Transverse colon (tissue), 4 donors: ENCODE measurements at places on chromosomes 16 and 17. TPM values are rescaled to one million over a fixed set of nuclear protein-coding genes. Genes with fewer than 3 reads are reported as not detected.

The GCGR gene
- not detected for total RNA-seq

GRCh38 chr17:38597375-38597774, 8.4 kb downstream of the SRCIN1 start:
- no peak overlapping the region for H3K27ac ChIP-seq
- H3K27me3 ChIP-seq = peaks cover 25% of the 10 kb centered on the region
- peaks cover 15% of the 10 kb centered on the region for H3K4me1 ChIP-seq
- no peak overlapping the region for H3K4me3 ChIP-seq
- H3K36me3 ChIP-seq = no peaks in the 10 kb centered on the region

The CDR2L gene
- 5.1 TPM for total RNA-seq

GRCh38 chr17:51428668-51429495, 168.5 kb downstream of the UTP18 start:
- no peaks in the 10 kb centered on the region for H3K4me1 ChIP-seq
- H3K4me3 ChIP-seq = no peak overlapping the region
- no peaks in the 10 kb centered on the region for H3K36me3 ChIP-seq

GRCh38 chr17:29368926-29369325, 21.2 kb upstream of the TAOK1 start:
- no peak overlapping the region for H3K27ac ChIP-seq
- H3K4me3 ChIP-seq = no peak overlapping the region
- no peaks in the 10 kb centered on the region for H3K27me3 ChIP-seq
- DNase-seq = no peak

GRCh38 chr17:66548158-66548557, 245.7 kb downstream of the PRKCA start:
- H3K36me3 ChIP-seq = no peaks in the 10 kb centered on the region
- DNase-seq = no peak
- H3K27me3 ChIP-seq = no peaks in the 10 kb centered on the region
- H3K4me1 ChIP-seq = peaks cover 18% of the 10 kb centered on the region
- H3K27ac ChIP-seq = peak overlapping the region; percentile 49
- no peak overlapping the region for H3K4me3 ChIP-seq

DNA sequence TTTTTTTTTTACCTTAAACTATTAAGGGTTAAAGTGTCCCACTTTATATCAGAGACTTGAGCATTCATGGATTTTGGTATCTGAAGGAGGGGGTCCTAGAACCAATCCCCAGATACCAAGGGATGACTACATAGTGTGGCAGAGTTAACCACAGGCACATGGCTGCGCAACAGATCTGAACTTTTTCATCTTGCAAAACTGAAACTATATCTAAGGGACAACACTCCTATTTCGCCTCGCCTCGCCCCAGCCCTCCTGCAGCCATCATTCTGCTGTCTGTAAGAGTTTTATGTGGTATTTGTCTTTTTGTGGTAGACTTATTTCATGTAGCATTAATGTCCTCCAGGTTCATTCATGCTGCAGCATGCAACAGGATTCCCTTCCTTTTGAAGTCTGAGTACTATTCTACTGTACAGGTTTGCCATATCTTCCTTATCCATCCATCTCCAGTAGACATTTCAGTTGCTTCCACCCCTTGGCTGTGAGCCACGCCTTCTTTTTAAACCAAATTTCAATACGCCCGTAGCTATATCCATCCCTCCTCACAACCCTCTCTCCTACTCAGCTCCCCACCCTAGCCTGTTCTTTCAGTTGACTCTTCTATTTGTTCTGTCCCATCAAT, 53.2 kb downstream of the AMFR start:
- H3K4me3 ChIP-seq = no peak overlapping the region
- H3K4me1 ChIP-seq = peaks cover 5% of the 10 kb centered on the region
- H3K36me3 ChIP-seq = no peaks in the 10 kb centered on the region
- H3K27me3 ChIP-seq = no peaks in the 10 kb centered on the region
- no peak for DNase-seq

DNA sequence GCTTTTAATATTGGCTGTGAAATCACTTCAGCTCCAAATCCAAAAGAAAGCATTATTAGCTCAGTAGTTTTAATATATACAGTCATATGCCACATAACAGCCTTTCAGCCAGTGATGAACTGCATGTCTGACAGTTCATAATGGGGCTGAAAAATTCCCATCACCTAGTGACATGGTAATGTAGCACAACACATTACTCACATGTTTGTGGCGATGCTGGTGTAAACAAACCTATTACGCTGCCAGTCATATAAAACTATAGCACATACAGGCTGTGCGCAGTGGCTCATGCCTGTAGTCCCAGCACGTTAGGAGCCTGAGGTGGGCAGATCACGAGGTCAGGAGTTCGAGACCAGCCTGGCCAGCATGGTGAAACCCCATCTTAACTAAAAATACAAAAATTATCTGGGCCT, 92.2 kb downstream of the TUBD1 start:
- DNase-seq = no peak
- no peaks in the 10 kb centered on the region for H3K36me3 ChIP-seq
- H3K4me1 ChIP-seq = no peaks in the 10 kb centered on the region

The AGRP gene
- total RNA-seq = not detected

- no peak overlapping the region for H3K27ac ChIP-seq
- H3K36me3 ChIP-seq = no peaks in the 10 kb centered on the region
- H3K4me3 ChIP-seq = no peak overlapping the region
- DNase-seq = peak; percentile 70
- peaks cover 20% of the 10 kb centered on the region for H3K4me1 ChIP-seq
- no peaks in the 10 kb centered on the region for H3K27me3 ChIP-seq
Measured at GRCh38 chr17:82019690-82020571, 2.7 kb downstream of the CENPX start.

GRCh38 chr16:58793366-58793765, 59.2 kb upstream of the GOT2 start:
- no peaks in the 10 kb centered on the region for H3K27me3 ChIP-seq
- H3K27ac ChIP-seq = no peak overlapping the region
- no peaks in the 10 kb centered on the region for H3K4me1 ChIP-seq

The ALOXE3 gene
- 0.79 TPM for total RNA-seq

DNA sequence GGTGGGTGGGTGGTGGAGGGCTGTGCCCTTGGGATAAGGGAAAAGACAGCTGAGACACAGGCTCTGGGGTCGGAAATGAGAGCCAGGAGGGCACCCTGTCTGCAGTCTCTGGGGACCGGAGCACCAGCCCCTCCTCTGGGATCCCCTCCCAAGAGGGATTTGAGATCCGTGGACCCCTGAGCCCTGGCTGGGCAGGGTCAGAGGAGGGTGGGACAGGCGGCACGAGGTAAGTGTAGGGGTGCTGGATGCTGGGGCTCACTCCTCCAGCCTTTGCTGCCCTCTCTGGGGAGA, 425 bp downstream of the SGSH start:
- no peaks in the 10 kb centered on the region for H3K36me3 ChIP-seq
- peak overlapping the region; percentile 82 for H3K4me3 ChIP-seq
- no peaks in the 10 kb centered on the region for H3K27me3 ChIP-seq
- peaks cover 27% of the 10 kb centered on the region for H3K4me1 ChIP-seq

The MYH11 gene
- 1,419 TPM for total RNA-seq

The TMEM220 gene
- total RNA-seq = 2.4 TPM

- H3K36me3 ChIP-seq = no peaks in the 10 kb centered on the region
- DNase-seq = no peak
- peaks cover 41% of the 10 kb centered on the region for H3K27me3 ChIP-seq
- H3K4me1 ChIP-seq = peaks cover 31% of the 10 kb centered on the region
- H3K27ac ChIP-seq = no peak overlapping the region
Measured at GRCh38 chr17:64783031-64783461, 120.9 kb upstream of the SMURF2 start.

The HAS3 gene
- total RNA-seq = 0.20 TPM

The ARHGAP44 gene
- 55.7 TPM for total RNA-seq

The SP6 gene
- total RNA-seq = 0.40 TPM

The SIRT7 gene
- total RNA-seq = 76.5 TPM

- peak overlapping the region; percentile 89 for H3K27ac ChIP-seq
- H3K4me1 ChIP-seq = peaks cover 58% of the 10 kb centered on the region
- H3K4me3 ChIP-seq = peak overlapping the region; percentile 69
- H3K27me3 ChIP-seq = no peaks in the 10 kb centered on the region
- H3K36me3 ChIP-seq = no peaks in the 10 kb centered on the region
Measured at GRCh38 chr17:29588562-29589411, 661 bp downstream of the GIT1 start.

The AIPL1 gene
- not detected for total RNA-seq

DNA sequence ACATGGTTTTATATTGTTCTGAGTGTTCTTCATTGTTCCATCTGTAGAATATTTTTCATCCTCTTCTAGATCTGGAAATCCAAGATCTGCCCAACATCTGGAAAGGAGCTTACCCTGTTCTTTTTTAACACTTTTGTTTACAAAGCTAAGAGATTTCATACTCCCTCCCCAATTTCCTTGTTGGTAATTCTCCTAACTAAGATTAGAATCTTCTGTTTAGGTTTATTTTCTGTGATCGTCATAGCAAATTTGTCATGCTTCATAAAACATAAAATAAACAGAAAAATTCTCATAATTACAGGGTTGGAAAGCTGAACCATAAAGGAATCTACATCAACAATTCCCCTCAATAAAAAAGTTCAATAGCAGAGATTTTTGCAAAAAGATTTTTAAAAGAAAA, 580.3 kb upstream of the CA10 start:
- no peaks in the 10 kb centered on the region for H3K27me3 ChIP-seq
- no peak overlapping the region for H3K27ac ChIP-seq
- H3K4me3 ChIP-seq = no peak overlapping the region
- H3K36me3 ChIP-seq = no peaks in the 10 kb centered on the region
- no peaks in the 10 kb centered on the region for H3K4me1 ChIP-seq

DNA sequence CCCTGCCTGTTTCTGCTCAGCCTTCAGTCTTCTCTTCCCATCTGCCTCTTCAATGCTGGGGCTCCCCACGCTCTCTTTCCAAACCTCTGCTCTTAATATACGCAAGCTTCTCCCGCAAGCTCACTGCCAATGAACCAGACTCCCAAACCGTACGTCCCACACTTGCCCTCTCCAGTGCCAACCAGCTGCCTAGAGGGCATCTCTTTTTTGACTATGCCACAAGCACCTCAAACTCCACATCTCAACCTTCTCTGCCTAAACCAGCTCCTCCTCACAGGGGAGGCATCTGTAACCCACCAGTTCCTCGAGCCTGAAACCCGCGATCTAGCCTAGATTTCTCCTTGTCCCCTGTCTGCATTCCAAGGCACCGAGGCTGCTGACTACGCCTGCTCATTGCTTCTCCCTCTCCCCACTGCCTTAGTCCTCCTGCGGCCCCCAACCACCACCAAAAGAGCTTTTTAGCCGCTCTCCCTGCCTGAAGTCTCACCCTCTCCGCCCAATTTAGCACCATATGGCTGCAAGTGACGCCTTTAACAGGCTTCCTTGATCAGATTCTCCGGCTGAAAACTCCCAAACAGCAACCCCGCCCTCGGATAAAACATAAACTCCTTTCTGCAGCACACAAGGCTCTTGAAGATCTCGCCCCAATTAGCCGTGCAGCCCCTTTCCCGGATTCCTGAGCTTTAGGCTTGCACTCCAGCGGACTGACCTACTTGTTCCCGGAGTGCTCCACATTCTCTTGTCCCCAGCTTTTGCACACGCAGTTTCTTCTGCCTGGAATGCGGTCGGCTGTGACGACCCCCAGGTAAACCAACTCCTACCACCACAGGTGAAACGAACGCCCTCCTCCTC, 1.5 kb downstream of the GGA2 start:
- peak overlapping the region; percentile 90 for H3K27ac ChIP-seq
- H3K36me3 ChIP-seq = no peaks in the 10 kb centered on the region
- H3K27me3 ChIP-seq = no peaks in the 10 kb centered on the region
- peak; percentile 34 for DNase-seq

DNA sequence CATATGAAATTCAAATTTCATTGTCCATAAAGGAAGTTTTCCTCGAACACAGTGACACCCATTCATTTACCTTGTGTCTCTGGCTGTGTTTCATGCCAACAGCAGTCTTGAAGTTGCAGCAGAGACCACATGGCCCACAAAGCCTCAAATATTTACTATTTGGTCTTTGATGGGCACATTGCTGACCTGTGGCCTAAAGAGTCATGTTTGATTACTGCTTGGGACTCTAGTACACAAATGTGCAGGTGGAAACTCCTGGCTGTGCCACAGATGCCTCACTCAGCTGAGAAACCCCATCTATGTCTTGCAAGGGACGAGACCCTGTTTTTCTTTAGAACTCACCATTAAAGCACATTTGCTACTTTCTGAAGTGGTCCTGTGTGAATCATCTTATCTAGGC, 76.7 kb downstream of the SLC6A2 start:
- no peaks in the 10 kb centered on the region for H3K36me3 ChIP-seq
- H3K4me1 ChIP-seq = no peaks in the 10 kb centered on the region
- H3K27me3 ChIP-seq = no peaks in the 10 kb centered on the region

DNA sequence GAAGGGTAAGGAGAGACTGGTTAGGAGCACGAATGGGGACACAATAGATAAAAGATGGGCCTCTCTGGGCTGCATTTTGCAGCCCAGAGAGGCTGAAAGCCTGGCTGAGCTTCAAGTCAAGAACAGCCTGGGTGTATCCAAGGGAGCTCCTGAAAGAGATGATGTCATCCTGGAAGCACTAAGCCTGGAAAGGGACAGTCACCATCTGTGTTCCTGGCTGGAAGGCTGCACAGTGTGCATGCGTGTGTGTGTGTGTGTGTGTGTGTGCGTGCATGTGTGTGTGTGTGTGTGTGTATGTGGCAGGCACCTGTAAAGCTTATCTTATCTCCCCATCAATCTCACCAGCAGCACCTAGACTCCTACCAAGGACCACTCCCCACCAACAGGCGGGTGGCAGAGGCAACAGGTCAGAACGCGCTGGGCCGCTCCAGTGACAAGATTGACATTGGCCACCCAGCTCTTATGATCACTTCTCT, 44.1 kb downstream of the COG7 start:
- H3K27ac ChIP-seq = peak overlapping the region; percentile 56
- peak; percentile 64 for DNase-seq
- no peaks in the 10 kb centered on the region for H3K27me3 ChIP-seq
- no peak overlapping the region for H3K4me3 ChIP-seq
- H3K36me3 ChIP-seq = peaks cover 26% of the 10 kb centered on the region

DNA sequence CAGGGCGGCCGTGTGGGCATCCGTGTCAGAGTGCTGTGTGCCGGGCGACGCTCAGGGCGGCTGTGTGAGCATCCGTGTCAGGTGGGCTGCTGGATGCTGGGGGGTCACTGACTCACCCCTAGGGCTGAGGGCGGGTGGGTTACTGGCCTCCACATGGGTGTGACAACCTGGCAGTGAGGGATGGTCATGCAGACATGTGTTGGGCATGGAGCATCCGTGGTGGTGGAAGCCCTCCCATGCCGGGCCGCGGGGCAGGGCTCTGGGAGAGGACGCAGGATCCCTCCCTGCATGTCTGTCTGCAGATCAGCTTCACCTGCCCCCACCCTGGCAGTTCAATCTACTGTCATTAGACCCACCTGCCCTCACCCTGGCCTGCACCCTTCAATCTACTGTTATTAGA, 56.3 kb downstream of the METRNL start:
- peak; percentile 4 for DNase-seq
- H3K4me3 ChIP-seq = no peak overlapping the region
- no peaks in the 10 kb centered on the region for H3K36me3 ChIP-seq

The KRTAP9-9 gene
- total RNA-seq = not detected

The ENPP7 gene
- not detected for total RNA-seq

GRCh38 chr16:84726669-84727467, 27.1 kb downstream of the USP10 start:
- peak; percentile 45 for DNase-seq
- no peaks in the 10 kb centered on the region for H3K27me3 ChIP-seq
- no peak overlapping the region for H3K4me3 ChIP-seq
- H3K36me3 ChIP-seq = no peaks in the 10 kb centered on the region
- peaks cover 13% of the 10 kb centered on the region for H3K4me1 ChIP-seq
